ENCODE measurements at places on chromosomes 7 and 10.

- no peak for DNase-seq
Measured at GRCh38 chr10:102327641-102328040, 67.9 kb upstream of the NFKB2 start.

DNA sequence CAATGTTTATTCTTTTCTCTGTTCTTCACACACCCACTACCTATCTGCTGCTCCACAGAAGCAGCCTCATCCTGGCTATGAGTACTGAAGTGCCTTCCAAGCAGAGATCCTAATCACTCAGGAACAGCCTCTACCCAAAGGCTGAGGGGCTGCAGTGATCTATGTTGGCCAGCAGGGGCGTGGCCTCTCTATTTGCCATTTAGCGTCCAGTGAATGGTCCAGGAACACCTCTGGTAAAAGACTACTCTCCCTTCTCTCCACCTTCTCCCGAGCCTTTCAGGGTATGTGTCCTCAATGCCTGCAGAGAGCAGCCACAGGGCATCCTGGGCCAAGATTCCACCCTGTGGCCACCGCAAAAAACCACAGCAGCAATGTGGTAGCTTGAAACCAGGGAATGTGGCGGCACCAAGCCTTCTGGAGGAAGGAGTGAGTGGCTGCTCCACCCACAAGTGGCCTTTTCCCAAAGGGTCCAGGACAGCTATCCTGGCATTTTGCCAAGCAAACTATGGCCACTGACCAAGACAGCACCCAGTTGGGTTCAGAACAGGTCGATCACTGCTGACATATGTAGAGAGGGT is 70.9 kb downstream of the SYPL1 start:
- no peak for DNase-seq

- no peak for DNase-seq
Measured at GRCh38 chr10:9362721-9363120, 1308.2 kb downstream of the GATA3 start.

GRCh38 chr10:75788394-75789205 is 357.2 kb downstream of the LRMDA start:
- no peak for DNase-seq

DNA sequence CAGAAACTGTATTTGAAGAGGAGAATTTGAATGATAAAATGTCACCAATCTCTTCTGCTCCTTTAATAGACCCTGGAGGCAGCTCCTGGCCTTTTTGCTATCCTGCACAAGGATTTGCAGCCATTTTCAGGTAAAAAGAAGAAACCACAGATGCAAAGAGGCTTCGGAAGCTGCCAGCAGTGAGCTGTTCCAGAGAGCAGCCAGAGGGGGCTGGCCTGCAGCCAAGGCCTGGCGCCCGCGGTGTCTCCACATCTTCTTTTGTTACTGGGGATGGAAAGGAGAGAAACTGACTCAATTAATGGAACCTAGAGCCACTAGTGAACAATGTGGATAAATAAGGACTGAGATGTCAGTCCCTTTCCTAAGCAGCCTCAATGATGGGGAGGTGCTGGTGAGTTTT is 23.9 kb upstream of the GPR26 start:
- DNase-seq: no peak
